ENCODE measurements at places on chromosomes 11 and 22. TPM values are rescaled to one million over a fixed set of nuclear protein-coding genes. Genes with fewer than 3 reads are reported as not detected.

DNA sequence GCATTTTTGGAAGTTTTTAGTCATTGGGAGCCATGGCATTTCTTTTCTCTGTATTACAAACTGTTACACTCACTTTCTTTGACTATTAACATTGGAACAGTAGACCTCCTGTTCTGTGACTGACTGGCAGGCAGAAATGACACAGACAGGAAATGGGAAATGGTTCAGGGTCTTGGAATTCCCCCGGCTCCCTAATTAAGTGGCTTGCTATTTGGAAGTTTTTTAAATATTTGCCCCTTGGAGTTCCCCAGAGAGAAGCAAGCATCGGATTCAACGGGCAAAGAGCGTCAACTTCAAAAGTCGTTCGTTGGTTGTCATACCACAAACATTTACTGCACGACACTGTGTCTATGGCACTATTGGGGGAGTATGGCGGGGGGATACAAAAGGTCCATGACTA lies 1.1 kb upstream of the BIRC2 start:
- peak; percentile 72 for DNase-seq

GRCh38 chr11:13260201-13260962 lies 17.2 kb upstream of the BMAL1 start:
- no peak for DNase-seq

DNA sequence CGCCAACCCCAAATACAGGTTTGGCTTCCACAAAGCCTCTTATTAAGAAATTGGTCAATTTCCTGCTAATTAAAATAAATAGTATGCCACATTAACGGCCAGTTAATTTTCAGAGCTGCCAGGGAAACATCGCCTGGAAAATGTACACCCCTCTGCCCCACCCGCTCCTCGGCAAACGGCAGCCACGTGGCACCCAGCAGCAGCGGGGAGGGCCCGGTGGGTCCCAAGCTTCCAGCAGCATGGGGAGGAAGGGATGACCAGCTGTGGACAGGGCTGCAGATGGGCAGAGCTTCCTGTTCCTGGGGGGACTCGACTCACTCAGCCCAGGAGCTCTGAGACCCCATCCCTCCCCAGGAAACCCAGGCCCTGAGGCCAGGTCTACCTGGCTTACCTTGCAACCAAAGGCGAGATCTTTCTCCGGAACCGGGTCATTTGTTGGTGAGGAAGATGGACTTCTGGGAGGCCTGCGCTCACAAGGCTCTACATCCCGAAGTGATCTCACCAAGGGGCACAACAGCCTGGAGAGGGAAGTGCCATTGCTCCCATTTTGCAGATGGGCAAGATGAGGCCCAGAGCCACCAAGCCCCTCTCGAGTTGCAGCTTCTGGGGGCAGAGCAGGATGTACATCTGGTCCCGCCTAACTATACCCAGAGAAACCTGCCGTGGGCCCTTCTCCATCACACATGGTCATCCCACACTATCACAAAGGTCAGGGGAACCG lies 68.3 kb downstream of the IGLL1 start:
- no peak for DNase-seq

DNA sequence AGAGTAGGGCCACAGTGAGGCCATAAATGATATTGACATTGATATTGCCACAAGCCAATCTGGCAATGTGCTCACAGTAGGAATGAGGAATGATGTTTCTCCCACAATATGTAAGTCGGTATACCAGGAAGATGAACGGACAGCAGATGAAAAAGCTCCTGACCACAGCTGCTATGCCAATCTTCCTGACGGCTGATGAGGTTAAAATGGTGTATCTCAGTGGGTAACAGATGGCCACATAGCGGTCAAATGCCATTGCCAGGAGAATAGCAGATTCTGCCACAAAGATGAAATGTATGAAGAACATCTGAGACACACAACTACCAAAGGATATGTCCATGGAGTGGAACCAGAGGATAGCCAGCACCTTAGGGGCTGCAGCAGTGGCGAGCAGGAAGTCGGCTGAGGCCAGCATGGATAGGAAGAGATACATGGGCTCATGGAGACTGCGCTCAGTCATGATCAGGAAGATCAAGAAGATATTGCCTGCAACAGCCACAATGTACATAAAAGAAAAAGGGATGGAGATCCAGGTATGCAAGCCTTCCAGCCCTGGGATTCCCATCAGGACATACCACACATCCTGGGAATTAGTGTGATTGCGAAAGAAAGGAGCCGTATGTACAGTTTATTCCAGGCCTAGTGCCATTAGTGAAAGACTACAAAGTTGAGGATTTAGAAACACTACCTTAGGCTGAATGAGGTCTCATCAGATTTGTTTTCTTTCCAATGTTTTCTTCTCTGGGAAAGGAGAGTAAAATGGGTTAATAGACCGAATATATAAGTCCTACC lies 22.2 kb downstream of the OR51V1 start:
- DNase-seq, result no peak

GRCh38 chr11:70019576-70020011 lies 58.5 kb upstream of the ANO1 start:
- DNase-seq, result no peak

GRCh38 chr11:126723665-126724045 lies 276.9 kb downstream of the KIRREL3 start:
- no peak for DNase-seq

- no peak for DNase-seq
Measured at GRCh38 chr22:23002612-23003180, 67.6 kb upstream of the GNAZ start.

- DNase-seq, result no peak
Measured at GRCh38 chr11:95548416-95548815, 241.2 kb downstream of the FAM76B start.

DNA sequence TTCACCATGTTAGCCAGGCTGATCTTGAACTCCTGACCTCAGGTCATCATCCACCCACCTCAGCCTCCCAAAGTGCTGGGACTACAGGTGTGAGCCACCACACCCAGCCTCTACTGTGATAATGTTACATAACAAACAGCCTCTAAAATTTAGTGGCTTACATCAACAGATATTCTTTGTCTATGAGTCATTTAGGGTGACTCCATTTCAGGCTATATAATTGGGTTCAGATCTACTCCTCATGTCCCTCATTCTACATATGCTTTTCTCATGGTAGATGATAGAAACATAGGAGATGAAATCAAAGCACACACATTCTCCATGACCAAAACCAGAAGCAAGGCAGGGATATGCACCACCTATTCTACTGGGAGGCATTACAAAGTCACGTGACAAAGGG lies 72.7 kb downstream of the SIK2 start:
- no peak for DNase-seq

- no peak for DNase-seq
Measured at GRCh38 chr11:35042913-35043312, 96.1 kb upstream of the CD44 start.

GRCh38 chr11:87437133-87437843 lies 399.6 kb downstream of the TMEM135 start:
- no peak for DNase-seq

GRCh38 chr11:90493379-90493778 lies 270.5 kb upstream of the CHORDC1 start:
- no peak for DNase-seq

DNA sequence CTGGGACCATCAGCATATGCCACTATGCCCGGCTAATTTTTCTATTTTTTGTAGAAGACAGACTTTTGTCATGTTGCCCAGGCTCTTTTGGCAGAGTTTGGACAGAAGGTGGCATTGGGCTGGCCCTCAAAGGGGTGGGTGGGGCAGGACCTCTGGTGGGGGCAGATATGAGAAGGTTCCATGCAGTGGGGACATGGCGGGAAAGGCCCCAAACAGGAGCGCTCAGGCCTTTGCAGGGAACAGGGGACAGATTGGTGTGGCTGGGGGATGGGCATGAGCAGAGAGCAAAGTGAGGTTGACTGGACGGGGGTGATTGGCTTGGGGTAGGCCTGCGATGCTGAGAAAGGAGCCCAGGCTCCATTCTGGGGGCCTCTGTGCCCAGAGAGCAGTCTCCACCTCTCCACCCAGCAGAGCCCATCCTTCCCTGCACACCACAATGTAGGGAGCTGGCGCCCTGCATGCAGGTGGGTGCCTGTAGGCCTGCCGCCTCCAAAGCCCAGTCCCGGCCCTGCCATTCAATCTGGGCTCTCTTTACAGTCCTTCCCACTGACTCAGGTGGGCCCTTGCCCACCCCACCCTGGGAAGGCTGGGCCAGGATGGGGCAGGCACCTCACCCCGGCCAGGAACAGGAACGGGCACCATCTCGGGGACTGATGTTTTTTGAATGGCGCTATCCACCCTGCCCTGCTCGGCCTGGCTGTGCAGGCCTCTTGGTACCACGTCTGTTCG lies 98.7 kb downstream of the MORC2 start:
- no peak for DNase-seq

- DNase-seq, result no peak
Measured at GRCh38 chr11:4032097-4032496, 62.5 kb upstream of the RRM1 start.

DNA sequence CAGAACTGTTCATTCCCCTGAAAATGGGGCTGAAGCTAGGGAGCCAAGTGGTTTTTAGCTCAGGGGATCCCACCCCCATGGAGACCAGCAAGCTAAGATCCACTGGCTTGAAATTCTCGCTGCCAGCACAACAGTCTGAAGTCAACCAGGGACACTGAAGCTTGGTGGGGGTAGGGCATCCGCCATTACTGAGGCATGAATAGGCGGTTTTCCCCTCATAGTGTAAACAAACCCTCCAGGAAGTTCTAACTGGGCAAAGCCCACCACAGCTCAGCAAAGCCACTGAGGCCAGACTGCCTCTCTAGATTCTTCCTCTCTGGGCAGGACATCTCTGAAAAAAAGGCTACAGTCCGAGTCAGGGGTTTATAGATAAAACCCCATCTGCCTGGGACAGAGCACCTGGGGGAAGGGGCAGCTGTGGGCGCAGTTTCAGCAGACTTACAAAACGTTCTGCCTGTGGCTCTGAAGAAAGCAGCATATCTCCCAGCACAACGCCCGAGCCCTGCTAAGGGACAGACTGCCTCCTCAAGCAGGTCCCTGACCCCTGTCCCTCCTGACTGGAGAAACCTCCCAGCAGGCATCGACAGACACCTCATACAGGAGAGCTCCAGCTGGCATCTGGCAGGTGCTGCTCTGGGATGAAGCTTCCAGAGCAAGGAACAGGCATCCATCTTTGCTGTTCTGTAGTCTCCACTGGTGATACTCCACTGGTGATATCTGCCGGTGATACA lies 32.7 kb downstream of the GAB4 start:
- no peak for DNase-seq

- no peak for DNase-seq
Measured at GRCh38 chr11:112776834-112777233, 184.4 kb upstream of the NCAM1 start.

DNA sequence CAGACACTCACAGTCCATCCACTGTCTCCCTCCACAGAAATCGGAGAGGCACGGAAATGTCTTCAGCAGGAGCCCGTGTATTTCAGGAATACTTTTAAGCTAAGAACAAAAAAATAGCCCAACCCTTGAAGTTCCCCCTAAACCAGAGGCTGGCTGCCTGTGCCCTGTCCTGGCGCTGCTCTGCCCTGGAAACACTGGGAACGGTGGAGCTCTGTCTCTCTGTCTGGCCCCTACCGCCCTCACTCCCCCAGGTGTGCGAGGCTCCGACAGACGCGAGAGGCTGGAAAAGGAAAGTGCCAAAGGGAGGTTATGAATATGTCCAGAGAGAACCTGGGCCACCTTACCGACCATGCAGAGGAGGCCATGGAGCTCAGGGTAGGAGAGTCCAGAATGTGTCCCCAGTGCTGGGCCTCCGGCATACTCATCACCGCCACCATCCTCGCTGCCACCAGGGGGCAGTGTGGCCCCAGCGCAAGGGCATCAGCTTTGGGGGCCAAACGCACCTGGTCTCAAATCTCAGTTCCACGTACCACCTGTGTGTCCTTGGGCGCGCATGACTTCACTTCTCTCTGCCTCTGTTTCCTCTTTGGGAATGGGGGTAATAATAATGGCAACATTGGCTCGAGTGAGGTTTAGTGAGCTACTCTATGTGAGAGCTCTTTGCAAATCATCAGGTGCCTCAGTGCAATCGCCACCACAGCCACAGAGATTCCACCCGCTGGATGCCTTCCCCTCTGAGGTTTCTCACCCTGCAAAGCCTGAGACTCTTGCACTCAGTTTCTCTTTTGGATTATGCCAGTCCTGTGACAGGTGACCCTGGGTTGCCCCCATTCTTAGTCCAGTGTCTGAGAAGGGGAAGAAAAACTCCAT lies 10.4 kb upstream of the SLCO2B1 start:
- peak; percentile 75 for DNase-seq

DNA sequence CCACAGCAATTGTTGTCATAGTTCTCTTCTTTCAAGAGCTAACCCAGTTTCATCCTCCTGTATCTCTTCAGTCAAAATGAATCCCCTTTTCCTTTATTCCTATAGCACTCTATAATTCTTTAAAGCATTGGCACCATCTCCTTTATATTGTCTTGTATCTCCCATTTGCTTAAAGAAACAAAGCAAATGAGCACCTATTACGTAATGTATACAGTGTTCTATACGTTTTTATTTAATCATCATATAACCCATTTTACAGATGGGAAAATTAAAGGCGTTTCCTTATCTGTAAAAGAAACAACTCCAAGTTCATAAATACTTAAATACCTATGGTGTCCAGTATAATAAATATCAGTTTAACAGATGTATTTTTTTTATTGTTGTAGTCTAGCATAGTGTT lies 6.4 kb upstream of the REXO2 start:
- DNase-seq, result no peak

- peak; percentile 74 for DNase-seq
Measured at GRCh38 chr11:118929501-118930093, 3.9 kb upstream of the BCL9L start.

GRCh38 chr11:15038963-15039362 lies 34.4 kb upstream of the CALCB start:
- no peak for DNase-seq

- DNase-seq, result peak; percentile 74
Measured at GRCh38 chr11:44632466-44633123, 67.1 kb downstream of the CD82 start.

GRCh38 chr22:48370508-48371325 lies 1457.0 kb downstream of the BRD1 start:
- no peak for DNase-seq

Gene ADM
- total RNA-seq, result 569 TPM

Gene NCAPH2
- 37.1 TPM for total RNA-seq

Gene SLC15A3
- 8.7 TPM for total RNA-seq

Gene PRAME
- total RNA-seq, result not detected

Gene NUP50
- total RNA-seq, result 68.6 TPM

Gene LMNTD2
- total RNA-seq, result 1.3 TPM

Gene OR51B2
- total RNA-seq, result not detected

Gene OR52H1
- total RNA-seq, result not detected

Gene EHF
- 0.17 TPM for total RNA-seq

Gene XKR3
- not detected for total RNA-seq

Gene FGF19
- total RNA-seq, result not detected

Gene CCDC88B
- 1.2 TPM for total RNA-seq

Gene ARHGAP8
- total RNA-seq, result not detected

Gene APOBEC3G
- total RNA-seq, result 10.0 TPM

Gene TMPRSS6
- not detected for total RNA-seq

Gene CRYBB2
- total RNA-seq, result not detected
